Activated CD8-positive, alpha-beta memory T cell treated with anti-CD3 and anti-CD28 coated beads for 1 hour (primary cell): ENCODE measurements at places on chromosomes 1 and 21.

DNA sequence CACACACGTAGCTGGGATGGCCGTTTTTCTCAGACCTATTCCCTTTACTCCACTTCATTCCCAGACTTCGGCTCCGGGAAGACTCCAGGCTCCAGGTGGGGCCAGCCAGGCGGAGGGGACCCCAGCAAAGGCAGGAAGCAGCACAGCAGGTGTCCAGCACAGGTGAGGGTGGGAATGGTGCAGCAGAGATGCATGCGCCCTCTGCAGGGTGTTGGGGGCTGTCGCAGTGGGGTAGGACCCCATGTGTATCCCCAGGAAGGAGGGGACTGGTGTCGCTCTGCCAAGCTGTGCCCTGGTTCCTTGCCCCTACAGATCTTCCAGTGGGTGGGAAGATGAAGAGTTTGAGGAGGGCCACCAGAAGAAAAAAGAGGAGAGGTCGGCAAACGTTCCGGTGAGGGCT, 5.3 kb downstream of the TTC24 start:
- DNase-seq = no peak

DNA sequence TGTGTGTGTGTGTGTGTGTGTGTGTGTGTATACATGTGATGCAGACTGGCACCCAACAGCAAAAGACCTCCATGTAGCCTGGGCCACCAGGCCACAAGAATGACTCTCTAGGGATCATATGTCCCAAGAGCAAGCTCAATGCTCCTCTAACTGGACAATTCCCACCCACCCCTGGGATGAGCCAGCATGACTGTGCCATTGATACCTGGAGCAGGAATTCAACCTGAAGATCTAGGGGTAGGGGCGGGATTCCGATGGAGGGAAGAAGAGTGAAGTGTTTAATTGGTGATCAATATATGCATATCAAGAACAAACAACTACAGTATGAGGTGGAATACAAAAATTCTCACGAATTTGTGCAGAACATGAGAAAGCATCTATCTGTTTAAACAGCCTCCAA, 136.2 kb downstream of the PSMG1 start:
- no peak for DNase-seq

- DNase-seq = no peak
Measured at GRCh38 chr1:147598621-147599361, 57.5 kb downstream of the BCL9 start.

DNA sequence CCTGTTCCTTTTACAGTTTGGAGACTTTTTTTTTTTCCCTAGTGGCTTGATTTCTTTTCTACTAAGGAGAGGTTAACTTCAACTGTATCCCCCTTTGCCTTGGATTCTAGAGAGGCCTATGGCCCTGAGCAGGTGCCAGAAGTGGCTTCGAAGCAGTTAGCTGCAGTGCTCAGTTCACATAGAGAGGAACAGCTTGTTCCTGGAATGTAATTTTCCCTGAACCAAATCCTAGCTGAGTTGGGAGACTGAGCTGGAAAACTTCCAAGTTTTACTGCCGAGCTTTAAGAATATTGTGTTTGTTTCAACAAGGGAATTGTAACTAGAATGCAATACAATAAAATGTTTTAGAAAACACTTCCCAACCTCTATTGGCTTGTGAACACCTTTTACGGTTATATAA, 17.5 kb downstream of the RD3 start:
- no peak for DNase-seq

DNA sequence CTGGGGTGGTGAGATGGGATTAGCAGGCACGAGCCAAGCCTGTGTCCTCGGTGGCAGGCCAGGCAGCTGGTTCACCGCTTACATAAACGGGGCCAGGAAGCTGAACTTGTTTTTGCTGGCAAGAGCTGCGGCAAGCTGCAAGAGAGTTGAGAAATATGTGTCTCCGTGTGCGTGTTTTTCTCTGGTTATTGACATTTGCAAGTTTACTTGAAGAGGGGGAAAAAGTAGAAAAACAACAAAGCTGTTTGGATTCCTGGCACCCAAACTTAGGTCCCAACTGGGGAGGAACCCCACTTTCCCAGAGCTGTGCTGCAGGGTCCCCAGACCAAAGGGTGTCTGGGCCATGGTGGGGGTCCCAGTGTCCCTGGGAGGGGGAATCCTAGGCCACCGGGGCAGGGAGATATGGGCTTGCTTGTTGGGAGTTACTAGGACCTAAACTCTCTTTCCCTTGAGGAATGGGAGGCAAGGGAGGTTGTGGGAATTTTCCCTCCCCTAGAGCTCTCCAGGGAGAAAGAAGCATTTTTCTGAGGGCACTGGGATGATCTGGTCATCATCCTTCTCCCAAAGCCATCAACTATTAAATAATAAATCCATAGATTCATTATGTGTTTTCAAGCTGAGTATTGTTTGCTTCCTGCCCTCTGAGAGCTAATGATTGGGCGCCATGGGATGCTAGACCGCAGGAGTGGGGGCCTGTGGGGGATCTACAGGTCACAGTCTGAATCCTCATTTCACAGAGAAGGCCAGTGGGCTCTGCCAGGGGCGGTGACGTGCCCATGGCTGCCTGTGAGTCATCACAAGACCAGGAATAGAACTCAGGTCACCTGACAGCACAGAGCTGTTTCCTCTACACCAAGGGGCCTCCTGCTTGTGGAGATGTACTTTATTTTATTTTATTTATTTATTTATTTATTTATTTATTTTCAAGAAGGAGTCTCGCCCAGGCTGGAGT, 14.8 kb downstream of the IL6R start:
- DNase-seq = no peak

DNA sequence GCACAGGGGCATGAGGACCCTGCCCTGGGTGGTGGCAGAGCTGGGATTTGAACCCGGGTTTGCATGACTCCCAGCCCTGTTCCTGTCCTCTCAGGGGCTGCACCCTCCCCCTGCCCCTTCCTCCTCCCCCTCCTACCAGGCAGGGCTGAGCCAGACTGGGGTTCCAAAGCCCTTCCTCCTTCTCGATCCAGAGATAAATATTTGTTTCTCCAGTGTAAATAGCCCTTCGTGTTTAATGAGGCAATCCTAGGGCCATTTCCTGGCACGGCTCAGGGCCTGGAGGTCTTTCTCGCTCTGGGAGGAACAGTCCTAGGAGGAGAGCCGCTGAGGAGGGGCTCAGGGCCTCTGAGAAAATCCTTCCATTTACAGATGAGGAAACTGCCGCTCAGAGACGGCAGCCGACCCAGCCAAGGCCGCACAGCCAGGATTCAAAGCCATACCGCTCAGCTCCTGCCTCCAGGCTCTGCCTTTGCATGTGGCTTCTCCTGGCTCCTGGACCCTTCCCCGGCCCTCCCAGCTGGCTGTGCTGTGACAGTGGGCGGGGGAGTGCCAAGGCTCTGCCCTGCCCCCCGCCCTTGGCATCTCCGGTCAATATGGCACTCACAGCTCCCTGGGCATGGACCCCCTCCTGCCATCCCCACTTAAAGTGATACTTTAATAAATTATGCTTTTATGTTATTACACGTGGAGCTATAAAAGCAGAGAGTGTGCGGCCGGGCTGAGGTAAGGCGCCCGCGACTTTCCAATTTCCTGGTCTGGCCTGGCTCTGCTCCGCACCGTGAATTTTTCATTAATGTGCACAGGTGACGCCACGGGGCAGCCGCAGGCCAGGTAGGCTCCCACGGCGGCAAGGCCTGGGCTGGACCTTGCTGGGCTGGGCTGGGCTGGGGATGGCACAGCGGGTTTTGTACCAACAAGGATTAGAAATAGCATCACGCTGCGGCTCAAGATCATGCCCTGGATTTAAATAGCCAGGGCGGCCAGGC, 114.7 kb upstream of the WNT4 start:
- no peak for DNase-seq

- DNase-seq = no peak
Measured at GRCh38 chr1:77847621-77848080, 40.8 kb upstream of the NEXN start.

DNA sequence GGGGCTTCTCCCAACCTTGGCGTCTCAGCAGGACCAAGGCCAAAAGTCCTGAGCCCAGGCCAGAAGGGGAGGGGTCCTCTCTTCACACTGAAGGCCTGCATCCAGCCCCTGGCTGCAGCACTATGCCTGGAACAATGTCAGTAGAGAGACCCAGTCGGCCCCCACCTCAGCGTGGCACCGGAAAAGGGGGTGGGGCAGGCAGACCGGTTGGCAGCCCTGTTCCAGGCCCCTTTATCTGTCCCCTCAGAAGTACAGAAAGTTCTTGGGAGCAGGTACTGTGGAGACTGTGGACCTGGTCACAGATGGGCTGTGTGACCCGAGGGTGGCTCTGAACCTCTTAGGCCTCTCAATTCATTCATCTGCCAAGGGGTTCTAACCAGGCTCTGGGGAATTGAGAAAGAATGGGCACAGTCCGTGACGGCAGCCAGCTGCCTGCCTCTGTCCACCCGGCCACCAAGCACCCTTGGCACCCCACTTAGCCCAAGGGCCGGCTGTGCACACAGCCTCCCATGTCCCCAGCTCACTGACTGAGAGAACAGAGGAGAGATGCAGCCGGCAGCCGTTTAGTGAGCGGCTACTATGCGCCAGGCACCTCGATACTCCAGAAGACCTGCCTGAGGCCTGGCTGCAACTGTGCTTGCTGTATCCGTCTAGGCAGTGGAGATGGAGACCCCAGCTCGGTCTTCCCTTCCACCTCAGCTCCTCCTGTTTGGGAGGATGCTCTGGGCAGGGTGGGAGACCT, 23.9 kb downstream of the RUNX3 start:
- DNase-seq = no peak

DNA sequence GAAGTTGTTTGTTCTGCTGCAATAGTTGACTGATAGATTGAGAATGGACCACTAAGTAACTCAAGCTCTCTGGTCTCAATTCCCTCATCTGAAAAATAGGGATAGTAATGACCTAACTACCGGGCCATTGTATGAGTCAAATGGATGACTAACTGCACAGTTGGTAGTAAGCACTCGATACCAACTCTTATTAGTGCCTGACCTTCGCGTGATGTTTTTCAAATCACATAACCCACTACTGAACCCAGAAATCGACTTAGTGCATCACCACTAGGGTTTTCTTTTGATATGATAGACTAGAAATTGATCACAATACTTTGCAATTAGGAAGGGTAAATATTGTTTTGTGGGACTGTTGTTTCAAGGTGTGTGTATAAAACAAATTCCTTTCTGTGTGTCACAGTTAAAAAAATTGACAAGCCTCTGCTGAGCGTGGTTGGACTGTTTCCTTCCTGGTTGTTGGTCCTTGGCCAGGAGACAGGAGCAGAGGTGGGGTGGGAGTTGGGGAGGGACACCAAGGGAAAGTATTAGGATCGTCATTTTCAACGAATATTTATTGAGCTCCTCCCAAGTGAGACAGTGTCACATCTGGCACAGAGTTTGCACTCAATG, 54.0 kb upstream of the LRP8 start:
- DNase-seq = no peak
